HTR-8/SVneo (cell line): ENCODE measurements at places on chromosomes 3 and 15.

GRCh38 chr15:95440712-95441111 lies 889.8 kb upstream of the NR2F2 start:
- DNase-seq: no peak

DNA sequence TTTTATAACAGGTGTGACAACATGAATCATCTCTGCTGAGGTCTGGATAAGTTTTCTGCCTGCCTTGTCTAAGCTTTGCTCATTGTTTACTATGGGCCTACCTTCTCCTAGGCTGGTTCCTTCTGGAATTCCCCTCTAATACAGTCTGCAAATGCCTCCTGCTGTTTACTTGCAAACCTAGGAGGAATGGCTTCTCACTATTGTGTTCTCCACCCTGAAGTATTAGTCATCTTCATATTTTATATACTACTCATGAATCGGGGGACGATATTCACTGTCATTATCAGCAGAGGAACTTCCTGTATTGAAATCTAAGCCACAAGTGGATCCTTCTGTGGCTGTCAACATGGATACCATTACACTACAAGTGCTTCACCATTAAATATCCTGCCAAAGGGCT lies 154.8 kb downstream of the PLCL2 start:
- peak; percentile 72 for DNase-seq

- no peak for DNase-seq
Observed at GRCh38 chr15:90882781-90883525, 1.4 kb upstream of the FES start.

DNA sequence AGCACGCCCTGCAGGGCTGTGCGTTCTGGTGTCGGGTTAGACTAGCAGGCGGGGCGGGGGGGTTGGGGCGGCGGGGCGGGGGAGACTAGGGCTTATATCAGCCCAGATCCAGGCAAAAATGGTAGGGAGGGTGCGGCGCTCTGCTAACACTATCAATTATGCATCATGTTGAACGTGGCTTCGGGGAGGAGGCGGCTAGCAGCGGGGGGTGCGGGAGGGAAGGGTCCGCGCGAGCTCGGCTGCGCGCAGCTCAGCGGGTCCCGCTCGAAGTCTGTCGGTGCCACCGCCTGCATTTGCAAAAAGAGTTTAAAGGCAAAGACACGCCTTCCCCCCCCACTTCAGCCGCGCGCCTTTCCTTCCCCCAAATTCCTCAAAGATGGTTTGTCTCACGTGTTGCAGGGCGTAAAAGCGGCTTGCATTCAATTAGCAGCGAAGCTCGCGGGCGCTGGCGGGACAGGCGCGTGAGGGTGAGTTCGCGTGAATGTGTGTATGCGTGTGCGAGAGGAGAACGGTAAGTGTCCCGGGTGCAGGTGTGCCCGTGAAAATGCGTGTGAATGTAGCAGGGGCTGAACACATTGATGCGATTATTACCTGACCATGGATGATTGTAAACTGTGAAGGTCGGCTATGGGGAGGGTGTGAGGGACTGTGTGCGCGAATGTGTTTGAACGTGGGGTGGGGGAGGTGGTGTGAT lies at the start of gene ISLR2:
ISLR2 (plus strand) TSS at position 432 of the 694 bp plus-strand sequence. CDS start 2,169 bp downstream, outside the sequence.
- DNase-seq: no peak

GRCh38 chr3:167899093-167899492 lies 163.6 kb downstream of the SERPINI1 start:
- DNase-seq: no peak

- no peak for DNase-seq
Observed at GRCh38 chr3:132283916-132284405, 33.2 kb upstream of the ACP3 start.

DNA sequence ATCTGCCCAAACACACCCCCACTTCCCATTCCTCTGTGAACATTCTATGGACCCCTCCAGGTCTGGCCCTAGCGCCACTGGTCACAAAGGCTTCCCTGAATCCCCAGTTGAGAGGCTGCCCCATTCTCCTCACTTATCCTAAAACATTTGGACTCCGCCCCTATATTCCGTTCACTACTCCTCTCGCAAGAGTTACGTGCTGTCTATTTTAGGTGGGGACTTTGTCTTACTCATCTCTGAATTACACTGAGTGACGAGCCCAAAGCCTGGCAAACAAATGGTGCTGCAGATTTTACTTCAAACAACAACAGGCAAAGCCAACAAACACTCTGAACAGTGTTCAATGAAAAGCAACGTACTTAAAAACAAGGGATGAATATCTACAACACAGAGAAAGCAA lies 14.5 kb downstream of the PCSK6 start:
- no peak for DNase-seq

GRCh38 chr15:85133709-85134108 lies 152.1 kb downstream of the PDE8A start:
- DNase-seq: no peak

DNA sequence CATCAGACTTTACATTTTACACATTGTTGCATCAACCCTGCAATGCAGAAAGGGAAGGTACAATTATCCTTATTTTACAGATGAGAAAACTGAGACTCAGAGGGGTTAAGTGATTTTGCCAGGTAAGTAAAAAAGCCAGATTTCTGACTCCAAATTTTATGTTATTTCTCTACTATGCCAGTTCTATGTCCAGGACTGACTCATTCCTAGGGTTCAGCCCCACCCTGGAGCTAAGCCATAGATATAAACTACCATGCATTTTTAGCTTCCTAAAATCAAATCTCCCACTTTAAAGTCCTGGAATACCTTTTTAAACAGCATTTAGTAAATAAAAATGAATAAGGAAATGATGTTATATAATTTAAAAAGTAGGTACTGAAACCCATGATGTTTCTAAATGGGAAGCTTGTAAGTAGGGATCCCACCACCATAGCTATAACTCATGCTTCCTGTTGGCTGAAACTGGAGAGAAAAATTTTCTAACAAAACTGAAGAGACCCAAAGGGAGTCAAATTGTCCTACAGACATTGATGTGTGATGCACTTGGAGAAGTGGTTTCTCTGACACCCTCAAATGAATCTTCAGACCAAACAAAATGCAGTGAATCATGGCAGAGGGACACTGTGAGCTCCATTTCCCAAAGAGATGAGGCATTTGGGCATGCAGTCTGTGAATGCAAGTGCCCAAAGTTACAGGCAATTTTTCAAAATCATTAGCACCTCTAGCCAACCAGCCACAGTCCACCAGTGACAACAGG lies 301.7 kb upstream of the UMPS start:
- DNase-seq: peak; percentile 31

DNA sequence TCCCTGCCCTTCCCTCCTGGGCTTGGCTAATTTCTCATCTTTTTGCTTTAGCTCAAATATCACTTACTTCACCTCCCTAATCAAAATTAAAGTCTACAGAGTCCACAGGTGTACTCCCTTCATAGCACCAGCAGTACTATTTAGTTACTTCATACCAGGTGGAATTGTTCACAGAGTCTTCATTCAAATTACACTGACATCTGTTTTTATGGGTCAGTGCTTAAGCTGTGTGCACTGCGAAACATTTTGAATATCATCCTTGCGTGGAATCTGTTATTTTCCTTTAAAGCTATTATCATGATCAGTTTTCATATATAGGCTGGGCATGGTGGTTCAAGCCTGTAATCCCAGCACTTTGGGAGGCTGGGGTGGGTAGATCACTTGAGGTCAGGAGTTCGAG lies 2.7 kb upstream of the SERF2 start:
- DNase-seq: no peak

- no peak for DNase-seq
Observed at GRCh38 chr3:87780811-87781210, 278.0 kb downstream of the CGGBP1 start.

DNA sequence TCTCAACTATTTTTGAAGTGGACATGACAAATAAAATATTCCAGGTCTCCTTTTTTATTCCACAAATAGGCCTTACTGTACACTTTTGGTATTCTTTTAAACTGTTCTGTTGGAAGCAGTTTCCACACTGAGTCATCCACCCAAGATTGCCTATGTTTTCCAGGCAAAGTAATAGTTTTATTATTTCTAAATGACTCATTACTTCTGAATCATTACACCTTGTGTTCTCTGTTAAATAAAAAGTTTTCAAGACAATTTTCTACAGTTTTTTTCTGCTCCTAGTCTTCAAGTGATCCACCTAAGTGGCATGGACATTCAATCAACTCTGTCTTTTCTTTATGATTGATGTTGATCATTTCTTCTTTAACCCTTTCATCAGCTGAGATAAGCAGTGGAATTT lies 26.5 kb downstream of the PPP2R3A start:
- DNase-seq: peak; percentile 17

GRCh38 chr3:49626101-49626581 lies 48.0 kb upstream of the APEH start:
- DNase-seq: no peak

DNA sequence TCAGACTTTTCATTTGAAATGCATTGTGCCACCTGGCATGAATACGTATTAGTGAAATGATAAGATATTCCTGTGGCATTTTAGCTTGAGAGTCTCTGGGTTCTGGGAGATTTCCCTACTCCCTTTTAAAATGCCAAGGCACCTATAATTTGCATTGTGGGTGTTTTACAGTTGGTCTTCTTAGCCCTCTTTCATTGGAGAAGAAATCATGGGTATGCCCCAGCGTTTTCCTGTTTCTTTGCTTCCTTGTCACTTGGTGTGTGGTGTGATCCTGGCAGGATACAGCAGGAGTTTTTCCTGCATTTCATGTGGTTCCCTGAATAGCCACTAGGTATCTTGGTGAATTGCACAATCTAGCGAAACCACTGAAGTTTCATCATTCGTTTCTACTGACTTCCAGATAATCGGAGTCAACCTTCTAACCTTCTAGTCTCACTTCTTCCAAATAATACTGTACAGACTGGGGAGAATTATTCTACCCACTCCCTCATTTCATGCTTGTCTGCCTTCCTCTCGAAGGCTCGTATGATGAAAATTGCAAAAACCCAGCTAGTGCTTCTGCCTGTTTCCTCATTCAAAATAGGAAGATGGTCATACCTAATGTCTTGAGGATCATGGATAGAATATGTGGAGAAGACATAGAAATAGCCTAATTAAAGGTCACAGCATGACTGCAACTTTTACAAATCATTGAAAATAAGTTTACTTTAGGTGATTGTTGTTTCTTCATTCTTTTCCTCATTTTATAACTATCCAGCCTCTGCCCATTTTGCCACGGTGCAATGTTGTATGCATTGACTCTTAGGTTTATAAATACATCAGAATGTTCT lies 2.6 kb downstream of the BHLHE40 start:
- no peak for DNase-seq

- no peak for DNase-seq
Observed at GRCh38 chr15:31230630-31231485, 95.8 kb upstream of the KLF13 start.

DNA sequence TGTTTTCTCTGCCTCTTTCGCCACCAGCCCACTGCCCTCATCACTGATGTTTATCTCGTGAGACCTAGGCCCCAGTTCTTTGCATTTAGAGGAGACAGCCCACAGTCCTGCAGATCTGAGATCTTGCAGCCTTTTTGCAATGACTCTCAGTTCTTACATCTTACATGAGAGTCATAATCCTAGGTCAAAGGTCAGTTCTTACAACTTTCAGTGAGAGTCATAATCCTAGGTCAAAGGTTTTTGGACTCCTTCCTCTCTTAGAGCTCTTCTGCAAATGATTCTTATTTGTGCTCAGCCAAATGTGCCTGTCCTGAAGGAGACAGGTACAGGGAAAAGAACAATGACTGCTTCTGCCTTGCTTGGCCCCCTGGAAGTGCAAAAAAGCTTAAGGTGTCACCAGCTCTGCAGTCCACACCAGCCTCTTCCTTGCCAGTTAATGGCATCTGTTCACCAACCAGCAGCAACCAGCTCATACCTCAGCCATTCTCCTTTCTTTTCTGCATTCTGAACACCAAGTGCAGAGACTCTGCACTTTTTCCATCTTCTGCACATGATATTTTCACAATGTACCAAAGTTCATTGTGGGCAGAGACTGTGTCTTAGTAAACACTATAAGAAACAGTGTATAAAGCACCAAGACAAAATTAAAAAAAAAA lies 67.1 kb downstream of the ABHD5 start:
- DNase-seq: no peak

- no peak for DNase-seq
Observed at GRCh38 chr15:40693904-40694687, 878 bp upstream of the RAD51 start.

DNA sequence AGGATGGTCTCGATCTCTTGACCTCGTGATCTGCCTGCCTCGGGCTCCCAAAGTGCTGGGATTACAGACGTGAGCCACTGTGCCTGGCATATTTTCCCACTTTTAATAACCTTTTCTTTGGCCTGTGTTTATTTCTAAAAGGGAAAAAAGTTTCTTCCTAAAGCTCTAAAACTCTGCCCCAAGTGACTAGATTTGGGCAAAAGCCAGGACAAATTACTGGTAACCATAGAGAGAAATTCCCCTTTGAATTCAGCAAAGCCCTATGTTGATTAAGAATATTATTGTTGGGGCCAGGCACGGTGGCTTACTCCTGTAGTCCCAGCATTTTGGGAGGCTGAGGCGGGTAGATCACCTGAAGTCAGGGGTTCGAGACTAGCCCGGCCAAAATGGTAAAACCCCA lies 11.5 kb upstream of the TRPM7 start:
- DNase-seq: no peak

GRCh38 chr3:47337656-47338055 lies 43.2 kb upstream of the PTPN23 start:
- no peak for DNase-seq

DNA sequence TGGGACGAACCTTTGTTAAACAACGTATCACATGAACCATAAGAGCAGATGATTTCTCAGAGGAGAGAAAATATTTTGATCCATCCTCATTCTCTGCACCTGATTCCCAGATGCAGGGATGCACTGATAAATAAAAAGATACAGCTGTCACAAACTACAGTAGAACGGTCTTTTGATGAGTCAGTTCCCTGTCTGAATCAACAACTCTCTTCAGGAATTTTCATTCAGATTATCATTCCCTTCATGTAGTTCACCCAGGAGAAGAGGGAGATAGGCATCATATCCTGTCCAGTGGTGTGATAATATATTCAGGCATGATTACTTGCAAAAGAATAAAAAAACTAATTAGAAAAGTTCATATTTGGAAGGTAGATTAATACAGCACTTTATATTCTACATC lies 521.5 kb downstream of the PYDC2 start:
- no peak for DNase-seq
